ENCODE measurements at places on chromosomes 16 and 17.

GRCh38 chr17:61443475-61443882, 8.7 kb upstream of the TBX4 start:
- DNase-seq: no peak

DNA sequence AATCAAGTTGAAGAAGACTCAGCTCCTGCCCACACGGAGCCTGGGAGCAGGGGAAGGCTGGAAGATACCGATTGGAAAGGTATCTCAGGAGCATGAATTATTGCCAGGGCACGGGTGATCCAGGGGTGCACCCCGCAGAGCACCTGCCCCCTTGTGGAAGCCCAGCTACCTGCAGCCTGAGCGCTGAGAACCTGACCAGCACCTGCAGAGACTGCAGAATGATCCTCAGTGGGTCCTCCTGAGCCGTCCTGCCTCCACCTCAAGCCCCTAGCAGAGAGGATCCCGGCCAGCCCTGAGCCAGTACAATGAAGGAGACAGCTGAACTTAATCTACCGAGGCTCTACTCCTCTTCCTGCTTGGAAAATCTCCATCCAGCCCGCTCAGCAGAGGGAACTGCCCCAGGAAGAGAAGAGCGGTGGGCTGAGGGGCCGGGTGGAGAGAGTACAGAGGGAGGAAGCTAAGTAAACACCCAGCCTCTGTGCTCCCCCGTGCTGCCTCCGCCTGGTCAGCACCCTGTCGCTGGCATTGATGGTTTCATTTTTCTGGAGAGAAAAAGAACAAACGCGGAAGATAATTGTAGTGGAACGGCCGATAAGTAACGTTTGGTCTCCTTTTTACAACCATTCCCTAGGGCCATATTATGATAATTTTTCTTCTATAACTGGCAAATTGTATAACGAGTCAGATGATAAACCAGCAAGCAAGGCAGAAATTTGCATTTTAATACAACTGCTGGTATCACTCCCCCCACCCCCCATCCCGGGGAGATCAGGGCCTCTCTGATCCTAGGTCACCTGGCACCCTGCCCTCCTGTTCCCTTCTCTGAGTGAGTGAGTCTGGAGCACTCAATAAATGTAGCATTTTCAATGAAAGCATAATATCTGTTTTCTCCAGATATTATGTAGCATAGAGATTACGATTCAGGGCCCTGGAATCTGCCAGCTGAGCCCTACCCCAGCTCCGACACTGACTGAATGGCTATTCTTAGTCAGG, 204.5 kb upstream of the RPL38 start:
- no peak for DNase-seq

DNA sequence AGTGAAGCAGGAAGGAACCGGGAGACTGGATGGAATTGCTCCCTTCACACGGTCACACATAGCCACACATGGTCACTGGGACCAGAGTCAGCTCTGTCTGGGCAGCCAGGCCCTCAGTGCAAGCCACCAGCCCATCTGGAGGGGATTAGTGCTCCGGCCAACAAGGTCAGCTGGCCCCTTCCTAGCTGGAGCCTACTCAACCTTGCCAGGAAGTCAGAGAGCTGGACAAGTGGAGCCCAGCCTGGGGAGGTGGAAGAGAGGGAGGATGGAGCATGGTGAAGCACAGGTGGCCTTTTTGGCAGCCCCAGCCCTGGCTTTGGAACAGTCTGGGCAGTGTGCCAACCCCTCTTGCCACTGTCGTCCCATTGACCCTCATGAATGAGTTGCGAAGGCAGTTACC, 3.7 kb upstream of the CACNA1G start:
- no peak for DNase-seq

- DNase-seq: no peak
These were observed 242.9 kb downstream of the CDH11 start for GRCh38 chr16:64878940-64879339.

GRCh38 chr16:75627851-75628250, 4.8 kb upstream of the ADAT1 start:
- DNase-seq: no peak

- no peak for DNase-seq
These were observed 21.3 kb downstream of the CA4 start for GRCh38 chr17:60170835-60171752.

- no peak for DNase-seq
These were observed 62.2 kb downstream of the IQCK start for GRCh38 chr16:19780321-19780720.

DNA sequence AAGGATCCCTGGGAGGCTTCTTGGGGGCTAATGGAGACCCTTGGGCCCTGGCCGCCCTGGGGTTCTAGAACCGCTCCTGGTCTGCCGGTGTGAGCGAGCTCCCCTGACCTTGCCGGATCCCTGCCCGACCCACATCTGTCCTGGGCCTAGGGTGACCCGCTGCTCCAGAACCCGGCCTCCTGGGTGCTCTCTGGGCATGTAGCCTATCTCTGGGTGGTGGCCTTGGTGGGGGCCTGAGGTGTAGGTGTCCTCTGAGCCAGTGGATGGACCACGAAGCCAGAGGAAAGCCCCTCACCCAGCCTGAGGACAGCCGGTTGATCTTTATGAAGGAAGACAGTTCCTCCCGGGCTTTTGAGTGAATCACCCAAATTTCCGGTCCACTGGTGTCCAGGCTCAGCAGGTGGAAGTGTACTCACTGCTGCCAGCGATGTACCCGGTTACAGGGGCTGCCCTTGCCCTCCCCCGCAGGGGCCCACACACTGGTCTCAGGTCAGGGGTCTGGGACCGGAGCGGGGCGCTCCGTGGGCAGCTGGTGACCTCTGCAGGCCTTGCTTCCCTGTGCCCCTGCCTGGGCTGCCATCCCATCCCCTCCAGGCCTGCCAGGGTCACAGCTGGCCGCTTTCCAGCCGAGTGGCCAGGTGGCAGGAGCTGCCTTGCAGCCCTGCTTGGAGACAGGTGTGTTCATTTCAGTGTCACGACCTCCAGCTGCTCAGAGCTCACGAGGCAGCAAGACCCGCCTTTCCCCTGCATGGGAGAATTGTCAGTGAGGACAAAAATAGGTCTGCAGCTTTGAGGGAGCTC, 10.5 kb upstream of the GSE1 start:
- DNase-seq: no peak

DNA sequence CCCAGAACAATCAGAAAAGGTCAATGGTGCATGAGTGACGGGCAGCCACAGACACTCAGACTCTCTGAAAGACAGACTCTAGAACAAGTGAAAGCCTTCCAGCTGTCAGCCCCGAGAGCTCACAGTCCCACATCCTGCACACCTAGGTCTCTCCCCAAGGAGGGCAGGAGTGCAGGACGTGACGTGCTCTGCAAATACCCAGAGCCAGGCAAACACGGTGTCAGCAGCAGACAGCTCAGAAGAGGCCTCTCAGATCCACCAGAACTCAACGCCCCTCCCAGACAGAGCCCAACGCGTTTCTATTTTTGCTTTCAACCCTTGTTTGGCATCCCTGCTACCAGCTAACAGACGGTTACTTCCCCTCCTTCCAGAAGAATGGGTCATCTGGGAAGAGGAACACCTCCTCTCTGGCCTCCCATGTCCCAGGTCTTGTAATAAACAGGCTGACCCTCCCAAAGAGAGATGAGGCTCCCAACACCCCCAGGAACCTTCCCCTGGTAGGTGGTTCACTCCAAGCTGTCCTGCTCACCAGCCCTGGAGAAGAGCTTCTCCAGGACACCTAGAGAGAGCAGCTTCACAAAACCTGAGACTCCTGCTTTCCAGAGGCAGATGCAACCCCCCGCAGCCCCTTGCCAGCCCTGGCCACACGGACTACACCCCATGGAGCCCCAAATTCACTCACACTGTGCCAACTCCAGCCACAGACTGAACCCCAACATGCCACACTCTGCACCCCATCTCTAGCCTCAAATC, 7.6 kb downstream of the PITPNM3 start:
- DNase-seq: no peak

GRCh38 chr17:61129267-61130254, 270.1 kb upstream of the TBX2 start:
- no peak for DNase-seq

DNA sequence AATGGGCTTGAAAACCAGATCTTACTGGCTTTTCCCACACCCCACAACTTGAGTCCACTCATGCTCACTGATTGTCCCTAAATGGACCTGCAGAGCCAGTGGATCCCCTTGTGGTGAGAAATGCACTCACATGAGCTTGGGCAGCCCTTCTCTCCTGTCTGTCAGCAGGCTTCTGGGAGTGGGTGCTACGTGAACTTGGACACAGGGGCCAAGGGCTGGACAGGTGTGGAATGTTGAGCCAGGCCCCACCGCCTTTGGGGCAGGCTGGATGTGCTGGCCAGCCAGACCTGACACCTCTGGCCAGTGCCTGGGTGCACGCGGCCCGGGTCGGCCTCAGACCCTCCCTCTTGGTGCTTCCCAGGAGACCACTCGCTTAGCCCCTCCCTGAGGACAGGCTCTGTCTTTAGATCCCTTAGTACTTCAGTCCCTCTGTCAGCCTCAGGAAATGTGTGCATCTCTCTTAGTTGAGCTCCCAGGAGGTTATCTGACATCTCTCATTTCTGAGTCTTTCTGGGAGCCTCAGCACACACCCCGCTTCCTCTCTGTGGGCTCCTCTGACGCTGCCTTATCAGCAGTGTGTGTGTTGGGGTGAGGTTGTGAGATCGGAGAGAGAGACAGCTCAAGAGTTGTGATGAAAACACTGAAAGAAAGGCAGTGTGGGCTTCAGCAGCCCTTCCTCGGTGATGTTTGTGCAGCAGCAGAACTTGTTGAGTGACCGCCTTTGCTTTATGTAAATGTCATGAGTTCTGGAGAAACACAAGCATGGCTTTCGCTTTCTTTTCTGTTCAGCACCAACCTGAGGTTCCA, 117.0 kb downstream of the RAB11FIP4 start:
- no peak for DNase-seq

GRCh38 chr16:4692460-4693295, 684 bp upstream of the NUDT16L1 start:
- no peak for DNase-seq

DNA sequence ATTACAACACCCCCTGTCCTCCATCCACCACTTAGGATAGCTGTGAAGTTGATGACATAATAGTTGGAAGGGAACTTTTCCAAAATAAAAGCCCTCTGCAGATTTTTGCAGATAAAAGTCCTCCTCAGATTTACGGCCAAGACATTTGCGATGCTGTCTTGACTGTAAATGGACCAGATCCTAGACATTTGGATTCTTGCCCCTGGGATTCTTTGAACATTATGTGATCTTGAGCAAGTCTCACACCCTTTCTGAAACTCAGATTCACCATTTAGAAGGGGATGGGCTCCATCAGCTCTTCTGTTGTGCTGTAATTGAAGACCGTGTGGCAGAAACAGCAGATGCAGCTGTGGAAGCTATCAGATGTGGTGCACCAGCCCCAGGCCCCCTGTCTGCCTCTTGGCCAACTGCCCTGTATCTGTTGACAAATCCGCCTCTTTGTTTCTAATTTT, 153.9 kb upstream of the CACNG3 start:
- no peak for DNase-seq

DNA sequence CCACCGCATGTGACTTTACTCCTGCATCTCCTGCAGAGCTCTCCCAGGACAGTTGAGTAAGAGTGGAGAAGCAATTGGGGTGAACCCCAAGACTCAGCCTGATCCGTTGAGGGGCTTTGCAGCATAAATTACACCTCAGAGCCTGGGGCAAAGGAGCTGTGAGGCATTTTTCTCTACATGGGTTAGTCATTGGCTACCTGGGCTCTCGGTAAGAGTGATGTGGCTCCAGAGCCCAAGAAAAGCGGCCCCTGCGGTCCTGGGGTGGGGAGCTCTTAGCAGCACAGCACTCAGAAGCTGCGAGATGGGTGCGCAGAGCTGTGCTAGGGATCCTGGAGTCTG, 40.4 kb upstream of the C16orf78 start:
- DNase-seq: no peak

DNA sequence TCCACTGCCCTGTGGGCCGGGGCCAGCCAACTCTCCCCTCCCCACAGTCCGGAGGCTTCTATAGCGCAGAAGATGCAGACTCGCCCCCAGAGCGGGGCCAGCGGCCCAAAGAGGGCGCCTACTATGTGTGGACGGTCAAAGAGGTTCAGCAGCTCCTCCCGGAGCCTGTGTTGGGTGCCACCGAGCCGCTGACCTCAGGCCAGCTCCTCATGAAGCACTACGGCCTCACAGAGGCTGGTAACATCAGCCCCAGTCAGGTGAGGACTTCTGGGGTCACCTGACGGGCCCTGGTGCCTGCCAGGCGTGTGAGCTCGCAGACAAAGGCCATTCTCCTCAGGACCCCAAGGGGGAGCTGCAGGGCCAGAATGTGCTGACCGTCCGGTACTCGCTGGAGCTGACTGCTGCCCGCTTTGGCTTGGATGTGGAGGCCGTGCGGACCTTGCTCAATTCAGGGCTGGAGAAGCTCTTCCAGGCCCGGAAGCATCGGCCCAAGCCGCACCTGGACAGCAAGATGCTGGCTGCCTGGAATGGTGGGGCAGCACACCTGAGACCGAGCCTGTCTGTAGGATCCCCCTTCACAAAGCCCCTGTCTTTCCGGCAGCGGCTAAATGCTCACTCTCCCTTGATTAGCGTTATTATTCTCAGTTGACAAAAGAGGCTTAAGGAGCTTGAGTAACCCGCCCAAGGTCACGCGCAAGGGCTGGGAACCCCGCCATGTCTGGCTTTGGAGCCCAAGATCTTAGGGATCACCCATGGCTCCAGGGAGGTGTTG, 3.9 kb downstream of the SPATA20 start:
- peak; percentile 43 for DNase-seq

DNA sequence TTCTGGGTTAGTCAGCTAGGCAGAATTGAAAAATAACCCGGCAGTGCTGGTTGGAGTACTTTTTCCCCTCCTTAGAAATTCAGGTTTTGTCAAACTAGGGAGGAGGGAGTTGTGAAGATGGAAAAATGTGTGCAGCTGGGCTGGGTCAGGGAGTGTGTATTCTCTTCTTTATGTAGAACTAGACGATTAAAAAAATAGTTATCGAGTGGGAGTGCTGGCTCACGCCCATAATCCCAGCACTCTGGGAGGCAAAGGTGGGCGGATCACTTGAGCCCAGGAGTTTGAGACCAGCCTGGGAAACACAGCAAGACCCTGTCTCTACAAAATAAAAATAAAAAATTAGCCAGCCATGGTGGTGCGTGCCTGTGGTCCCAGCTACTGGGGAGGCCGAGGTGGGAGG, 106.4 kb downstream of the GNAO1 start:
- DNase-seq: no peak
